Small intestine (tissue), 16 donors: ENCODE measurements at places on chromosomes 11 and 22. TPM values are rescaled to one million over a fixed set of nuclear protein-coding genes. Genes with fewer than 3 reads are reported as not detected.

The MS4A14 gene
- 1.2 TPM for polyA plus RNA-seq

The OR52M1 gene
- polyA plus RNA-seq, result not detected

The PLEKHA7 gene
- 62.9 TPM for polyA plus RNA-seq

The RFPL3 gene
- not detected for polyA plus RNA-seq

The TRIM22 gene
- 10.3 TPM for polyA plus RNA-seq

The NKAPD1 gene
- 8.6 TPM for polyA plus RNA-seq

The MMP11 gene
- 16.8 TPM for polyA plus RNA-seq

The CHKB gene
- 61.2 TPM for polyA plus RNA-seq

The UCP3 gene
- polyA plus RNA-seq, result 0.89 TPM

The MDK gene
- polyA plus RNA-seq, result 179 TPM
